ENCODE measurements at places on chromosomes 4 and X.

GRCh38 chr4:23680671-23681518 is 209.0 kb downstream of the PPARGC1A start:
- no peak for DNase-seq

GRCh38 chrX:49264460-49264859 is at the start of gene FOXP3:
TSS of gene FOXP3 (minus strand) at chrX:49264710. CDS start at chrX:49258505, 6,205 bp downstream.
- no peak for DNase-seq

GRCh38 chr4:112502871-112503270 is 13.1 kb downstream of the NEUROG2 start:
- no peak for DNase-seq

DNA sequence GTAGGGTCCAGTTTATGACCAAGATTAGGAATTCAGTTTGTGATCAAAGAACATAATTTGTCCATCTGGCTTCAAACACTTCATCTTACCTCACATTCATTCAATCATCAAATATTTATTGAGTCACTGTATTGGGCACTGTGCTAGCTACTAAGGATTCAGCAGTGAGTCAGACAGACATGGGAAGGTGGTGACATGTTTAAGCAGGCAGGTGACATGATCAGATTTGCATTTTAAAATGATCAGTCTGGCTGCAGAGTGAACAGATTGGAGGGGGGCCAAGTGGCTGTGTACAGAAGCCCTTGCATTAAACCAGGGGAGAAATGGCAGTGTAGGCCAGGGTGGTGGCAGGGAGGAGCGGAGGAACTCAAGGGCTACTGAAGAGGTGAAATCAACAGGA is 25.1 kb upstream of the APLN start:
- DNase-seq, result no peak

DNA sequence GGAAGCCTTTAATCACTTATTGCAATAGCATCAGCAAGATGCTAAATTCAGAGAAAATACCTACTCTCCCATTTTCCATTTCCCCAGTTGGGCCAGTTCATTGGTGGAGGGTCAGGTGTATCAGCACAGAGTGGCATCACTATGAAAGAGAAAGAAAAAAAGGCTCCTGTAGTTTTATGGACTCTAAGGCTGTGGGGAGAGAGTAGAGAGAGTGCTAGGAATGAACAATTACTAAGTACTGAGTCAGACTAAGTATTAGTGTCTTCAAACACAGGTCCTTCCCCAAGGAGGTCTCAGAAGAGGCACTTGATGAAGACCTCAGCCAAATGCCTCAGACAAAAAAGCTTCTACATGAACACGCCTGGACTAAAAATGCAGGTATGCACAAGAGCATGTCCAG is 1061.9 kb downstream of the FSTL5 start:
- DNase-seq, result no peak

- no peak for DNase-seq
These were observed 64.0 kb downstream of the OR13H1 start for GRCh38 chrX:131607792-131608369.

GRCh38 chr4:111126340-111126739 is 503.5 kb upstream of the PITX2 start:
- no peak for DNase-seq

- no peak for DNase-seq
These were observed 572.5 kb downstream of the MAGEB5 start for GRCh38 chrX:26788402-26788998.

DNA sequence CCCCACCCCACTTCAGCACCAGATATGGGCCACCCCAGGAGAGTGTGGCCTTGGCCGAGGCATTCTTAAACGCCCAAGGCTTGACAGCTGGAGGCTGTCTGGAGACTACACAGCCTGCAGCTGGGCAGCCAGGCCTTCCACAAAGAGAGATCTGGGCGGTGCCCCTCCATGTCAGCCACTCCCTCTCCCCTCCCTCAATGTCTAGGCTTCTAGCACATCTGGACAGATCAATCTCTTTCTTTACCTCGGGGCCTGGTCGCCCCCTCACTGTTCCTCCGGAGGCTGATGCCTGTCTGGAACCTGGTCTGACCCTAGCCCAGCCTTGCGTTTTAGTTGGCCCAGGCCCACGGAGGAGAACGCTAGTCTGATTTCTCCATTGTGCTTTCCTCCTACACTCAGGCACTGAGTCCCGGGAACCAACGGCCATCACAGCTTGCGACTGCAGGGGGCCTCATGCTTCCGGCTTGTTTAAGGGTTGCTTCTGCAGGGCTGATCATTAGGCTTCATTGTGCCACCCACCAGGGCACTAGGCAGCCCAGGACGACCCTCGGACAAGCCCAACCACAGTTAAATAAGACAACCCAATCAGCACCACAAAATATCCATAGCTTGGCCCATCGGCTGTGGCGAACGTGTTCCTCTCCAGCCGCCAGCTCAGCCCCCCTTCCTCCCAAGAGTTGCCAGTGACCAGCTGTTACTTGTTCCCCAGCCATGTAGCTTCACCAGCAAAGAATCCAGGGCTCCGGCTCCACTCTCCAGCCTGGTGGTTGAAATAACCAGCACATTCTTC is 200.6 kb downstream of the BCOR start:
- DNase-seq, result no peak

- DNase-seq, result no peak
These were observed 11.3 kb upstream of the MYOZ2 start for GRCh38 chr4:119124352-119124751.

DNA sequence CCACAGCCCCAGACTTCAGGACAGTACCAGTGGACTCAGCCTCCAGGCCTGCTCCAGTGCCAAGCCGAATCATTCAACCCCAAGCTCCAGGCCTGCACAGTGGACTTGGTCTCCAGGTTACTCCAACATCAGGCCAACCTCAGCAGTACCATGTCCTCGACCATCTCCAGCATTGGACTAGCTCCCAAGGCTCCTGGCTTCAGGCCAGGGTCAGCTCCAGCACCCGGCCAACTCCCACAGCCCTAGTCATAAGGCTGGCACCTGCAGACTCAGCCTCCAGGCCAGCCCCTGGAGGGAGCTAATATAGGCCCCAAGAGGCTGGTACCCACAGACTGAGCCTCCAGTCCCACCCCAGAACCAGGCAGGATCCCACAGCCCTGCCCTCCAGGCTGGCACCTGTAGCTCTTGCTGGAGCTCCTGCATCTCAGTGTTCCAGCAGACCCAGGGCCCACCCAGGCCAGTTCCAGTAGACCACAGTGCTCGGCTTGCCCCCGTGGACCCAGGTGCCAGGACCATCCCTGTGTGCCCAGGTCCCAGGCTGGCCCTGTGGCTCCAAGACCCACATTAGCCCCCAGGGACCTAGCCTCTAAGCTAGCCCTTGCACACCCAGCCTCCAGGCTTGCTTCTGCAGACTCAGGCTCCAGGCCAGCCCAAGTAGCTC is 25.6 kb downstream of the ZMAT1 start:
- DNase-seq, result no peak

DNA sequence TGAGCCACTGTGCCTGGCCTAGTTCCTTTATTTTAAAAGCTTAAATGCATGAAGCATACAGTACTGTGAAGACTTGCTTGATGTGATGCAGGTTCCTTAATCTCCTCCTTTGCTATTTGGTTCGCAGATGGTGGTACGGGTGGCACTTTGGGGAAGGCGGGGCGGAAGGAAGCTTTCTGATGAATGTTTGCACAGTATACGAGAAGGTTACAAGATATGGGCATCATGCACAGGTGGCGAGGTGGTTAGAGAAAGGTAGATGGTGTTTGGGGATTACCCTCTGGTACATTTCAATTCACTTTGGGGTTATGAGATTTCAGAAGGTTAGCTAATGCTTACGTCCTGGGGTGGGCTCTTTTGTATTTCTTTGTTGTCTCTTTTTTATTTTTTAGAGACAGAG is 17.2 kb downstream of the RHOH start:
- no peak for DNase-seq

GRCh38 chrX:45428831-45429230 is 228.2 kb upstream of the DIPK2B start:
- DNase-seq, result no peak

- DNase-seq, result no peak
These were observed 37.0 kb upstream of the FGF13 start for GRCh38 chrX:138748480-138748879.

- no peak for DNase-seq
These were observed 54.4 kb upstream of the HS3ST1 start for GRCh38 chr4:11483046-11483445.

DNA sequence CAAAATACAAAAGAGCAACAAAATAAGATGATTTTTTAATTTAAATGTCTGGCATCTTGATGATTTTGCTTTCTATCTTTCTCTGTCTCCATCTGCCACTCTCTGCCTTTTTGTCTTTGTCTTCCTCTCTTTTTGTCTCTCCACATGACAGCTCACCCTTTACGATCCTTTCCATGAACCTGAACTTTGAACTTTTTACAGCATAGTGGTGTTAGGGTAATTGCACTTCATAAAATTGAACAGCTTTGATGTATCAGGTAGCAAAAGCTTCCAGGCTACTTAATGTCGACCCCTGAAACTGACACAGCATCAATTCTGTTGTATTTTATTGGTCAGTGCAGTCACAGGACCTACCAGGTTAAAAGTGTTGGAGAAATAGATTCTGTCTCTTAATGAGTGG is 1517.0 kb downstream of the ADGRL3 start:
- no peak for DNase-seq

- DNase-seq, result no peak
These were observed 210.8 kb downstream of the ARHGAP10 start for GRCh38 chr4:147942729-147943128.

DNA sequence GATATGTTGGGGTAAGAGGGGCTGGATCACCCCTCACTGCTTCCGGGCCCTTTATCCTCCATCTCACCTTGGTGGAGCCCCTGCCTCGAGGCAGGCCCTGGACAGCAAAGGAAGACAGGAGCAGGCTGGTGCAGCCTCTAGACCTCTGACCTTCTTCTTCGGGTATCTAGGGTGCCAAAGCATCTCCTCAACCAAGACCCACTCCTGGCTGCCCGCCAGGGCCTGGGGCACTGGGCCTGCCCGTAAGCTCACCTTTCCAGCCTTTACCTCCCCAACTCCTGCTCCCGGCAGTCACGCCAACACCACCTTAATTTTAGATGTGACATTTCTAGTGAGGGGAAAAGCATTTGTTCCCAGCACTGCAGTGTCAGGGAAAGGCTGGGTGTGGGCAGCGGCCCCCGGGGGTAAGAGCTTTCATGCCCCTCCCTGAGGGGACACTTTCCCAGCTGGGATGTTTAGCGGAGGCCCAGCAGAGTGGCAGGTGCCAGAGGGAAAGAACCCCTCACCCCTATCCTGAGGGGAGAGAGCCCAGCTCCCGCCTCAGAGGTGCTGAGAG is 6.7 kb downstream of the MAN2B2 start:
- no peak for DNase-seq

GRCh38 chrX:153970357-153971123 is 1.1 kb downstream of the HCFC1 start:
- DNase-seq, result no peak

GRCh38 chr4:150325872-150326271 is 247.6 kb downstream of the DCLK2 start:
- DNase-seq, result no peak

GRCh38 chr4:138449938-138450337 is 207.8 kb upstream of the SLC7A11 start:
- DNase-seq, result no peak

DNA sequence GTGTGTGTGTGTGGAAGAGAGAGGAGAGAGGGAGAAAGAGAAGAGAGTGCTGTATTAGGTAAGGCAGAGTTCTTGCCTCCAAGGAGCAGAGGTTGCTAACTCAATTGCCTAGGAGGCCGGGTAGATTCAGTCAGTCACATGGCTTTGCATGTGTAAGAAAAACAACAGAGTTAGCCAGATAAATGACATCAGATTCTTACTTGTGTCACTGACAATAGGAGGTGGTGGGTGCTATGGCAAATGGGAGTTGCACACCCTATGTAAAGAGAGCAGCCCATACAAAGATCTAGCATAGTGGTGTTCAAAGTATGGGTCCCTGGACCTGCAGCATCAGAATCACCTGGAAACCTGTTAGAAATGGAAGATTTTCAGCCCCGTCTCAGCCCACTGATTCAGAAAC is 14.4 kb upstream of the PGRMC2 start:
- DNase-seq, result no peak

DNA sequence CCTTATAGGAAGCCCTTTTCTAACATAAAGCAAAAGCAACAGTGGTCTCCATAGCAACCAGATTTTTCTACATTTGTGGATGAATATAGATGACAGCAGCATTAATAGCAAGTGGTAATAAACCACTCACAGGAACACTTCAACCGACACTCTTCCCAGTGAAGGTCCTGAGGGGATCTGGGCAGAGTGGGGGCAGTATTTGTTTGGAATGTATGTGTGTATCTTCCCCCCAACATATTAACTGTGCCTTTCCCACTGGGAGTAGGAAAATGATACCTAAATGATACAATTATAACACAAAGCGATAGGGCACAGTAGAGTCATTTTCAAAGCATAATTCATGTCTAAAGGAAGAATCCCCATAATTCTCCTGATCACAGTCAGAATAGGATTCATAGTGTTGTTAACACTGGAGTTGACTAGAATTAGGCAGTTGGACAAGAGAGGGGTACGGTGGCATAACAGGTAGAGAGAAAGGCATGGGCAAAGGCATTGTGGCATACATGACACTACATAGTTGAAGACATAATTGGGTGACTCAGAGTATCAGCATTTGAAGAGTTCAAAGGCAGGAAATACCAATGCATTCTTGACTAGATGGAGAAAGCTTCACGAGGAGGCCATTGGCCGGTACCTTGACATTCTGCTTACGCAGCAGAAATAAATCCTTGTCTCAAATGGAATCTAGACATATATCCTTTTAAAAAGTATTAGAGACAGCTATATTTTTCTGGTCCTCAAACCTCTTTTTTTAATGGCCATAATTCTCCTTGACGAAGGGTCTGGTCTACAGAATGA is 15.2 kb downstream of the CAPN6 start:
- DNase-seq, result no peak

DNA sequence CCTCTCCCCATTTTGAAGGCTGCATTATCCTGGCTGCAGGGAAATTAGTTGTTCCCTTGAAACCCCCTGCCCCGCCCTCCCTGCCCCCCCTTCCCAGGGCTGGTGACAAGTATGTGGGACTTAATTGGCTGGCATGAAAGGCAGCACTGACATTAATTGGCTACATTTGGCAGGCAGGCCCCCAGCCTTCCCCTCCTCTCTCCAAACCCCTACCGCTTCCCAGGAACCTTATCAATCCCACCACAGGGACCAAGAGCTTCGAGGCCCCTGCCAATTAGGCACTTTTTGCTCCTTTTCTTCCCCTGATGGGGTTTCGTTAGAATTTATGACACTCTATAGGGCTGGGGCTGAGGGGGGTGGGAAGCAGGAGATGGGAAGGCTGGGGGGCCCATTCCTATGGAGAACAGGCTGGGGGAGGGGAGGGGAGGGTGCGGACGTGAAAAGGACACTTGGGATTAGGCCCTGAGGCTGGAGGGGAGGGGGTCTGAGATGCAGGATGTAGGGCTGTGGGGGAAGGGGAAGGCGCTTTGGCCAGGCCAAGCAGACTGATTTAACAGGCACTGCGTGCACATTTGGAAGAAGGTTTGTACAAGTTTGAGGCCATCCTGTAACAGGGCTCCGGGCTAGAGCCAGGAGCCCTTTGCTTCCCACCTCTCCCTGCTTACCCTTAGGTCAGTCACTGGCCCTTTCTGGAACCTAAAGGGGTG is 52.2 kb downstream of the EFNB1 start:
- DNase-seq, result no peak

GRCh38 chr4:22345678-22346077 is 170.2 kb downstream of the ADGRA3 start:
- no peak for DNase-seq

Data from activated T-cell treated with anti-CD3 and anti-CD28 coated beads, Interleukin-2, amount 50 U/mL, for 1 hour (primary cell).